ENCODE measurements at places on chromosomes 6 and 20. TPM values are rescaled to one million over a fixed set of nuclear protein-coding genes. Genes with fewer than 3 reads are reported as not detected.
A peak's percentile ranks its signal among the peaks of the same experiment; 100 is the strongest.

- no peak for DNase-seq
Observed at GRCh38 chr6:35299674-35300073, 2.1 kb downstream of the DEF6 start.

DNA sequence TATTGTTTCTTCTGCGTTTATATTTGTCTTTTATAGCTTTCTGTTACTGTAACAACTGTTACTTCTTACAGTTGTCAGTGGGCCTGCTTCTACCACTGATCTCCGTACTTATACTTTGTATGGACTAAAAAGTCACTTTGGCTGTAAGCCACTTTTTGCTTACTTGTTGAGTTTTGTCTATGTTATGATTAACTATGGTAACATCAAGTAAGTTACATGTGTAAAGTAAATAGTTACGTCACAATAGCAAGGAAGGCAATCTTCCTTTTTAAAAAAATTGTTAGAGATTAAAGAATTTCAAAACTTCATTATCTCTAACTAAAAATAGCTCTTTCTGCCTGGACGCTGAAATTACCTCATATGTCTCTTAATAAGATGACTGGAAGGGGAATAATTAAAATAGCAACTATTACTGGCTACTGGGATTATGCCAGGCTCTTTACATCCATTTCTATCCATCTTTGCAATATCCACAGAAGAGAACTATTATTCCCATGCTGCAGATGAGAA, 10.9 kb downstream of the TFB1M start:
- no peak for DNase-seq

DNA sequence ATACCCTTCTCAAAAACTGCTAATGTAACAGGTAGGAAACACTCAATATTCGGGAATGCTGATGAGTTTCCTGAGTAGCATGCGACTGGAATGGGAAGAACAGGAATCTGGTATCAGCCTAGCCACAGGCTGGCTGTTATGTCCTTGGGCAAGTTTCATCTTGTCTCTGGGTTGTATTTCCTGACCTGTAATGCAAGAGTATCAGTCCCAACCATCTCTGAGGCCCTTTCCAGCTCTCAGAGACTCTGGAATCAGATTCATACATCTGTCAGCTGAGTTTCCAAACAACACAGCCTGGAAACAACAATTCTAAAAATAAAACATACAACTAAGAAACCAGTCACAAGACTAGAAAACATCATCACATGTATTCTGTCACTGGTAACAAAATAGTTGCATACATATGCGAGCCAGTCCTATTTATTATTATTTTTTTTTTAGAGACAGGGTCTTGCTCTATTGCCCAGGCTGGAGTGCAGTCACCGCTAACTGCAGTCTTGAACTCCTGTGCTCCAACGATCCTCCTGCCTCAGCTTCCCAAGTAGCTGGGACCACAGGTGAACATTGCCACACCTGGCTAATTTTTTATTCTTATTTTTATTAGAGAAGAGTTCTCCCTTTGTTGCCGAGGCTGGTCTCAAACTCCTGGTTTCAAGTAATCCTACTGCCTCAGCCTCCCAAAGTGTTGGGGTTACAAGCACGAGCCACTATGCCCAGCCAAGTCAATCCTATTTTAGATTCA, 16.7 kb upstream of the TFAP2A start:
- no peak for DNase-seq

DNA sequence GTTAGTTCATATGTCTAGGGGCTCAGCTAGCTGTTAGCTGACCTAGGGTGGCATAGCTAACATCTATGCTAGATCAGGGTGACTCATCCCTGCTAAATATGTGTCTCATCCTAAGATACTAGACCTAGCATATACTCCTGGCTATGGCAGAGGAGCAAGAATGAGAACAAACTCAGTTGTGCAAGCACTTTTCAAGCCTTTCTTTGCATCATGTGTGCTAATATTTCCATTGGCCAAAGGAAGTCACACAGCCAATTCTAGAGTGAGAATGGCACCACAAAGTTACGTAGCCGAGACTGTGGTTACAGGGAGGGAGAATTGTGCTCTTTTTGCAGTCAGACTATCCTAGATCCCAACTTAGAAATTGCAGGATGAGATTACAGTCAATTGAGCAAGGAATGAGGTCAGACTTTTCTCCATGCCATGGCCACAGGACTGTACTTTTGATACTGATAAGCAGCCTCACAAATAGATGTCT, 78.7 kb downstream of the PLCB4 start:
- DNase-seq: no peak

- no peak for DNase-seq
Observed at GRCh38 chr20:47668313-47669151, 116.7 kb downstream of the SULF2 start.

GRCh38 chr6:129929433-129929832, 68.3 kb upstream of the TMEM244 start:
- no peak for DNase-seq

- peak; percentile 13 for DNase-seq
Observed at GRCh38 chr6:31175971-31176370, 5.5 kb upstream of the POU5F1 start.

DNA sequence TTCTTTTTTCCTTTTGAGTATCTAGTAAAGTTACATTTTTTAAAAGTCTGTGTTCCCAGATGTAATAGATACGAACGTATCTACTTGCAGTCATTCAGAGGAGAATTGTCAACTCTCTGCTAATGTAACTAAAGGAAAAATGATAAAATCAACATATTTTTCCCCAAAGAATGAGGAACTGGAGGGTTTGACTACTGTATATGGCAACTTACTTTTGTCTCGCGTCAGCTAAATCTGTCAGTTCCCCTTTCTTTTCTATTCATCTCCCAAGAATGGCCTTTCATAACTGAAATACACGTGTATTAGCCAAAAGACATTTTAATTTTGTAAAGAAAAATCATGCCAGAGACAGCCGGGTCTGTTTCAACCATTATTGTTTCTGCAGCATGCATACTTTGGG, 5.4 kb downstream of the EYA2 start:
- no peak for DNase-seq

DNA sequence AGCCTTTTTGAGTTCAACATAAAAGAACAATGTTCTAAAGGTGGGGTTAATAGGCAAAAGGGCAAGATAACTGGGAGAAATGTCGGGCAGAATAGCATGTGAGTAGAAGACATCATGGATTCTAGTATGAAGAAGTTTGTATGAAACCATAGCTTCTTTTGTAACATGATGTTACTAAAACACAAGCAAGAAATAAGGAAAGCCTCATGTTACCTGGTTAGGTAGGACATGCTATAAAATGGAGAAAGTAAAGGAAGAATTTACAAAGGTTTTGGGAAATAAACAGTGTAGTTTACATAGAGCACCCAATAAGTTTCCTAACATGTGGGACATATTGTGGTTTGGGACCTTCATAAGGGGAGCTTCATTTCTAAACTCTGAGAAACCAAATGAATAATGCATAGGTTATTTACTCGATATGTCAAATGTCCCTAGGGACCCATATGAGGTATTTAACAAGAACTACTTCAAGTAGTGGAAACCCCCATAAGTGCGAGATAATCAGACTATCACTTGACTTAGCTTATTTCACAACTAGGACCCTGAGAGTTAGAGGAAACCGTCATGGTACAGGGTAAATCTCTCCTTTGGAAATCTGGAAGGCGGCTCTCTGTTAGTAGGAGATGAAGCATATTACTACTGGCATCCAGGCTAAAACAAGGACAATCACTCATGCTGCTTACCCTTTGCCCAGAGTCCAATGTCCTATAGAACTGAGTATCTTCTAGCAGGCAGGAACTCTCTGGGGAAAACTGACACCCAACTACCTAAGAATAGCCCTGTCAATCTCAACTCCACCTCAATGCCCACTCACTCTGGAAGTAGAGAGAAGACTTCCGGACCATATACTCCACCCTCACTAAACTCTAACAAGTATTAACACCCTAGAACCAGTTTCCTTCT, 57.5 kb downstream of the ILRUN start:
- no peak for DNase-seq

- no peak for DNase-seq
Observed at GRCh38 chr6:32763421-32763820, at the start of gene HLA-DQB2. Gene HLA-DQB2, minus strand, starts transcription at chr6:32763532. Its CDS starts 62 bp downstream, at chr6:32763470.

DNA sequence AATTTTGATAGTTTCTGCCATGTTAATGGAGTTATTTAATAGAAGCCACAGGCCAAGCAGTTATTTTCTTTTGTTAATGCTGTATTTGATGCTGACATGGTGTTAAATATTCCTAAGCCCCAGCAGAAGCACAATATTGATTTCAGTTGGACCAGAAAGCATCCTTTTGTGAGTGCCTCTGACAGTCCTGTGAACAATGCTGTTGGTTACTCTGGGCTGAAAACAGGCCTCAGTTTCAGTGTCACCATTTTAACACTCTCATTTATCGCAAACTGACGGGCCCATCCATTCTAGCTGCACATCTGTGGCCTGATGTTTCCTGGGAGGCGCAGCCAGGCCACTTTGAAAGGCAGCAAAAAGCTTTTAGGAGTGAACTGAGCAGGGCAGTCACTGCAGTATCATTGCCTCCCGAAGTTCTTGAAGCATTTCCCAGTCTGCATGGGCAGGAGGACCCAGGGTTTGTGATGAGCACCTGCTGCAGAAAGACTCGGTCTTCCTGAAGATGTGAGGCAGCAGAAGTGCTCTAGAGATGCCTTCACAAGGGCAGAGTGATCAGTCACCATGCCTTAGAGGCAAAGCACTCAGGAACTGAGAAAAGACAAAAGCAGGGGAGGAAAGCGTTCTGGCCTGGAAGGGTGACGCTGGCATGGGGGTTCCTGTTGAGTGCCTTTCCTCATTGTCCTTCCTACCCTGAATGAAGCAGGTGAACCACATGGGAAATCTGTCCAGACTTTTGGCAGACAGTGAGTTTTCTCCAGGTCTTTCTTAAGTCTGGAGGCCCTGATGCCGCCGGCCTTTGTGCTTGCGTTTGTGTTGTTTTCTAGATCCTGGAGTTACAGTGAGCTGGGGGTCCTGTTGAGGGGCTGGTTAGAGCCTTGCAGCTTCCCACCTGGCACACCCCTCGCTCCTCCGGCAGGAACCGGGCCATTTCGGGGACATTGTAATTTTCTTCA, 74.0 kb downstream of the ZDHHC14 start:
- DNase-seq: no peak

GRCh38 chr6:116666869-116667268, 1.7 kb downstream of the ZUP1 start:
- DNase-seq: no peak

- DNase-seq: no peak
Observed at GRCh38 chr6:112626468-112627082, 279.4 kb downstream of the RFPL4B start.

- DNase-seq: no peak
Observed at GRCh38 chr20:29873946-29874345, 1383.5 kb upstream of the DEFB115 start.

GRCh38 chr20:40805592-40805991, 116.6 kb upstream of the MAFB start:
- DNase-seq: no peak

- no peak for DNase-seq
Observed at GRCh38 chr6:26333476-26334297, 31.3 kb upstream of the BTN3A2 start.

DNA sequence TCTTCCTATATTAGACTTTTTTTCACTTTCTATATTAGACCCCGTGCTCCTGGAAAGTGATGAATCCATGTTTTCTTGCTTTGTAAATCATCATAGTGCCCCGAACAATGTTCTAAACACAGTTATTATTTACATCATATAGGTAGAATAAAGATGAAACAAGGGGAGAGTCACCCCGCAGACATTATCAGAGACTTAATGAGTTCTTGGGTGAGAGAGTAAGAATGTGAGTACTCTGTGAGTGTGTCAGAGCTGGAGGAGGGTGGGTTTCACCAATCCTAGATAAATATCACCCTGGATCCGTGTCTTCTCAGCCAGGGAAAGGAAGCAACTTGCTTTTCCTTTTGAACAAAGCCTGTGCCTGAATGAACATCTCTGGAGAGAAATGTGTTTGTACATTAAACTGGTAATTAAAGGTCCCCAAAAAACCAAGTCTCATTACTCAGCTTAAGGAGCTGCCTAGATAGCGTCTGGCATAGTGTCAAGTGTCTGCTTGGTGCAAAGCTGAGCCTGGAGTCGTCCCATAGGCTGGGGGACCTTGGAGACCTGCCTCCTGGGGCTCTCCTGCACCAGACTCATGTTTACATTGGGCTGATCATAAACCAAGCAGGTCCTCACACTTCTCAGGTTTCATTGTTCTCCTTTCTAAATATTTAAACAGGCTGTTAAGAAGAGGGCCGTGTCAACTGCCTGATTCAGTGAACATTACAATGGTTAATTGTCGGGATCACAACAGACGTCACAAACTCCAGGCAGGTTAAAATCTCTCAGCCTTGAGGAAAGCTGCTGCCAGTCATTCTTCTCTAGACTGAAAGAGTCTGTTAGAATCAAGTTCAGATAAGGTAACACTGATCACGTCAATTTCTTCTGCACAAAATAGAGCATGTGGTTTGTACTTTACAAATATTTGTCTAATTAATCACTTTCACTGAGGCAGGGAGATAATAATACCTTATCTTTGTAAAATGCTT, 179.7 kb upstream of the MYLIP start:
- no peak for DNase-seq

DNA sequence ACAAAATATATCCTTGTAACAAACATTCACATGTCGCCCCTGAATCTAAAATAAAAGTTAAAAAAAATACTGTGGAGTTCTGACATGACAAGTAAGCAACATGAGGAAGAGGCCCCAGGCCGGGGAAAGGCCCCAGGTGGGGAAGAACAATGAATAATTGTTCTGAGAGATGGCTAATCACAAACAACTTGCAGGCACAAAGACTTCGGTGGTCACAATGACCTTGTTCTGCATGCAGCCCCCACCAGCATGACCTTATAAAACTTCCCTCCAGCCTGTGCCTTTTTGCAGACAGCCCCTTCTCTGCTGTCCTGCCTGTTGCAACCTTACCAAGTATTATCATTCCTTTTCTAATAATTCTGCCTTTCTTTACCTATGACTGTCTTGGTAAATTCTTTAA, 95.7 kb upstream of the MYLIP start:
- no peak for DNase-seq

GRCh38 chr6:90413867-90414266, 117.2 kb upstream of the BACH2 start:
- DNase-seq: peak; percentile 48

The POM121L2 gene
- not detected for polyA plus RNA-seq

The MCCD1 gene
- polyA plus RNA-seq: not detected

The RAET1L gene
- polyA plus RNA-seq: 3.1 TPM

The LHFPL5 gene
- 0.09 TPM for polyA plus RNA-seq

The PCSK2 gene
- polyA plus RNA-seq: 0.18 TPM

The CGA gene
- 5.0 TPM for polyA plus RNA-seq

The COL11A2 gene
- polyA plus RNA-seq: 5.5 TPM

The EIF6 gene
- polyA plus RNA-seq: 88.6 TPM

The MTFR2 gene
- 4.4 TPM for polyA plus RNA-seq

The CAGE1 gene
- 0.02 TPM for polyA plus RNA-seq

The SLC35F1 gene
- 0.14 TPM for polyA plus RNA-seq

The NNAT gene
- 16.1 TPM for polyA plus RNA-seq

The ZHX3 gene
- polyA plus RNA-seq: 4.1 TPM

The MYBL2 gene
- 2.4 TPM for polyA plus RNA-seq

The PRDM1 gene
- 4.0 TPM for polyA plus RNA-seq

The RNF39 gene
- polyA plus RNA-seq: 2.0 TPM

The SRSF6 gene
- polyA plus RNA-seq: 180 TPM

The SOX4 gene
- 85.7 TPM for polyA plus RNA-seq

The TPX2 gene
- 8.2 TPM for polyA plus RNA-seq
